ENCODE measurements at places on chromosomes 11 and 22.

GRCh38 chr11:20712912-20713311, 43.5 kb downstream of the NELL1 start:
- DNase-seq, result no peak

GRCh38 chr22:39706376-39707140, 136.0 kb downstream of the CACNA1I start:
- DNase-seq, result no peak

GRCh38 chr22:20583471-20583922, 76.1 kb downstream of the MED15 start:
- no peak for DNase-seq

DNA sequence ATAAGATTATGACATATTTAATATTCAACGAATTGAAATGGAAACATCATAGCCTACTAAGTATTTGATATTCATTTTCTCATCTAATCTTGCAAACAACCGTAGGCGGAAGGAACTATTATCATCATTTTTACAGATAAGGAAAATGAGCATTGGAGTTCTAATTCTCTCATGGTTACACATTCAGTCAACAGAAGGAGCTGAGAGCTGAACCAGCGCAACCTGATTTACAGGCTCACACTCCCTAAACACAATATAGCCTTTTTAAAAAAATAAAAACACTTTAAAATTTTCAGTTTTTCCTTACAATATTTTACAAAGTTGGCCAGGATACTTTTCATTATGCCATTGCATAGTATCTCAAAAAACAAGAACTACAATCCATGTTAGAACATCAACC, 74.8 kb downstream of the APOL5 start:
- DNase-seq, result no peak

GRCh38 chr22:39942439-39943230, 17.6 kb upstream of the TMA7B start:
- DNase-seq, result no peak

Measured in activated CD4-positive, alpha-beta T cell treated with anti-CD3 and anti-CD28 coated beads, Interleukin-2, Interleukin-4, amounts not matched to agents 100 ng/mL and 50 ng/mL, durations not matched to agents 16 hours and 8 hours (primary cell).